ENCODE measurements at places on chromosomes 3 and 15.

DNA sequence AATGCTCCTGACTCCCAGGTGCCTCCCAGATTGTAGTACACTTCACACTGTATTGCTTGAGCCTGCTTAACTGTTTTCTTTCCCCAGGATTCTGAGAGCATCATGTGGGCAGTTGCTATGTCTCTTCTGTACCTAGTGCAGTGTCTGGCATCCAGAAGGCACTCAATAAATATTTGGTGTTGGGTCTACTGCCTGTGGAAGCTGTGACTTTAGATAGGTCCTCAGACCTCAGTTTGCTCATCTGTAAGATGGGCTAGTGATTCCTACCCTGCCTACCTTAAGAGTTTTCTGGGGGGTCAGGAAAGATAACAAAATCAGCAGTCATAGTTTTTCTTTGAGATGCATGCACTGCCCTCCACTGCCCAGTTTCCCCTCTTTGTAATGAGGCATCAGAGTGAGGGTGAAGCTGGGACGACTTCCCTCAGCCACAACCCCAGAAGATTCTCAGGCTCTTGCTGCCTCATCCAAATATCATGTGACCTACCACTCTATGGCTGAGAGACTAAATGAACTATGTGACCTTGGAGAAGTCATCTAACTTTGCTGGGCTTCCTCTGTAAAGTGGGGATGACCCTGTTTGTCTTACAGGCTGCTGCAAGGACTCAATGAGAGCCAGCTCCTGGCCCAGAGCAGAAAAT lies 50.4 kb downstream of the ATP2B2 start:
- DNase-seq: no peak

DNA sequence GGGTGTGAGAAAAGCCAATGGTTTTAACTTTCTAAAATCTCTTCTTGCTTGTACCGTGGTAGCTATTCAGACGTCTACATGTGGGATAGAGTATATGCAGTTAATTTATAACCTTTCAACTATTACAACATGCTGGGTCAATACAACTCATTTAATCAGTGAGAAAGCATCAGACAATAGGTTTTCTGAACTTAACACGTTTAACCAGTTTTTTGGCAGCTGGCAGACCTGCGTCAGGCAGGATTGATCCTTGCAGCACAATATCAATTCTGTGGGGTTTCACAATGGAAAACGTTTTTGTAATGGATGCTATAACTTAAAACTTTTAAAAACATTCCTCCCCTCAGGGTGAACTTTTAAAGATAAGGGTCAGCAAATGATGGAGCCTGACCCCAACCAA lies 6.5 kb downstream of the GNB5 start:
- no peak for DNase-seq

GRCh38 chr3:165895919-165896318 lies 58.7 kb upstream of the BCHE start:
- DNase-seq: no peak

- no peak for DNase-seq
These were observed 605.2 kb downstream of the NAALADL2 start for GRCh38 chr3:175464362-175464761.

- DNase-seq: no peak
These were observed 999 bp upstream of the KIF7 start for GRCh38 chr15:89656116-89656815.

DNA sequence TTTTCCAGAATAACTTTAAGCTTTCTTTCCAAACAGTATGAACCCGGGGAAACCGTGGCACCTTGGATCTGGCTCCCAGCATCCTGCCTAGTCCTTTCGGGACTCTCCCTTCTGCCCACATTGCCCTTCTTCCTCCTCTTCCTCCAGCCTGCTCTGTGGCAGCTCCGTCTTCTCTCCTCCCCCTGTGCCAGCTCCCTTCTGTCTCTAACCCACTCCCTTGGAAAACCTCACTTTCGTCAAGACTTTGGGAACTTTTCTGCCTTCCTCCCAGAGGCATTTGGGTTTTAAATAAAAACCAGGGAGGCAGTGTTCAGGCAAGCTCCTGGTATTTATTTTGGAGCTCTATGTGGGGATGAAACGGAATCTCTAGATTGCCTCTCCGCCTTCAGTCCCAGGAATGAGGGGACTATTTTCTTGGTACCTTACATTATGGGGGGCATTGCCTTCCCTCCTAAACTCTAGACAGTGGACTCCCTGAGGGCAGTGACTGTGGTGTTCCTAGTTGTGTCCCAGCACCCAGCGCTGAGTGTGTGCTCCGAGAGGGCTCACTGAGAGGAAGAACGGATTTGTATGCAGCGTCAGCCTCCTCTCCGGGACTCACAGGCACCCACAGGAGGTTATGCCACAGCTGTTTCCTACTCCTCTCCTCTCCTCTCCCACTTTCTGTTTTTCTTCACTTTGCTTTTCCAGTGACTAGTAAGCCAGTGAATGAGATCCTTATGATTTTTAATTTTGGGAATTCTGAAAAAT lies 105.4 kb upstream of the MRPS22 start:
- DNase-seq: no peak

All from caudate nucleus (tissue), 63 donors.